HFFc6 (cell line): ENCODE measurements at places on chromosomes 2 and 18.

DNA sequence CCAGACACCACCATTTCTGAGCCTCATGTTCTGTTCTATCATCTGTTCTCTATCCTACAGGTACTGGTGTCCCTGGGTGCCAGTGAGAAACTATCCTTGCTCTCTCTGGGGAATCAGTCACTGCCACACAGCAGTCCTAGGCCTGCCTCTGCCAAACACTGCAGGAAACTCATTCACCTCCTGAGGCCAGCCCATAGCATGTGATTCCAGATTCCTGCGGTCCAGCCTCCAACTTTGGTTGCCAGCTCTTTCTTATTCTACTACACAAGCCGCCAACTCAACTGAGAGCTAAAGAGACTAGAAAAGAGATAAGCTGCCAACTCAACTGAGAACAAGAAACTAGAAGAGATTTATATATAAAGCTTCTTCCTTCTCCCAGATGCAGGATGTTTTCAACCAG is 8.8 kb upstream of the TTLL4 start:
- no peak for DNase-seq

- DNase-seq: peak; percentile 7
Measured at GRCh38 chr2:36748166-36748565, 51.7 kb downstream of the VIT start.

- DNase-seq: no peak
Measured at GRCh38 chr2:231347081-231347480, 48.4 kb upstream of the B3GNT7 start.

DNA sequence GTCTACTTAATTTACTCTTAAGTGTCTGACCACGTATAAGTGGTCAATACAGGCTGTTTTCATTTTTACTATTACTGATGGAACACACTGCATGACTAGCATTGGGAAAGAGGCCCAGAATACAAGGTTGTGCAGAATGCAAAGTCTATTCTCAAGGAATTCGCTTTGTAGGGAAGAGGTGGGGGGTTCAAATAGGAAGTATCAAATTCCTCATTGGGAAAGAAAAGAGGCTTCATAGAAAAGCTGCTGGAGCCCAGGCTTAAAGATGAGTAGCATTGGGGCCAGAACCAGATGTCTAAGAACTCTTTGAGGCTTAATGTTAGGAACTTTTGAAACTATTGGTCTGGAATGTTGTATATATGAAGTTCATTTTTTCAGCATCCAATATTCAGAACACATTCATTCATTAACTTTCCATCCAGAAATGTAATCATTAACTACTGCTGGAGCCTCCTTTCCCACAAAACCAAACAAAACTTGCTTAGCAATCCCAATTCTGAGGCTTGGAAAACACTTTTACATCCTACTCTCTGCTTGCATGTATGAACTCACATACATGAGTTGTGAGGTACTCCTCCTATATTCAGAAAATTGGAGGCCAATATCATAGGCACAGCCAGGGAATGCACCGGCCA is 994 bp upstream of the LRATD1 start:
- no peak for DNase-seq

- DNase-seq: peak; percentile 63
Measured at GRCh38 chr2:9378433-9379390, 44.6 kb downstream of the ITGB1BP1 start.

GRCh38 chr2:109538546-109538945 is 75.2 kb downstream of the SEPTIN10 start:
- no peak for DNase-seq

DNA sequence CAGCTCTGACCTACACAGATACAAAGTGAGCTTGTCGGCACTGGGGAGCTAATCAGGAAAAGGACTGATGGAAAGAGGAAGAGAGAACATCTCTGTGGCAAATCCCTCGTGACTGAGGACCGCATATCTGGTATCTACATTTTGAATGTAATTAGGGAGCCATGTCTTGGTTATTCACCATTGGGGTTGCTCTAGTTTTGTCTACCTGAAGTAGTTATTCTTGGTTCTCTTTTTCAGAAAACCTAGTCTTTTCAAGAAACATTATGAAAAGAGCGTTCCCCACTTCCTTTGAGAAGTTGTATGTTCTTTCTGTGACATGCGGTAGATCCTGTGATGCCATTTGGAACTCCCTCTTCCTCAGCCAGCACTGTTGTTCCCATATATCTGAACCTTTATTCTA is 104.4 kb downstream of the DOCK10 start:
- no peak for DNase-seq

- DNase-seq: no peak
Measured at GRCh38 chr2:218870984-218871344, 9.7 kb upstream of the WNT10A start.

DNA sequence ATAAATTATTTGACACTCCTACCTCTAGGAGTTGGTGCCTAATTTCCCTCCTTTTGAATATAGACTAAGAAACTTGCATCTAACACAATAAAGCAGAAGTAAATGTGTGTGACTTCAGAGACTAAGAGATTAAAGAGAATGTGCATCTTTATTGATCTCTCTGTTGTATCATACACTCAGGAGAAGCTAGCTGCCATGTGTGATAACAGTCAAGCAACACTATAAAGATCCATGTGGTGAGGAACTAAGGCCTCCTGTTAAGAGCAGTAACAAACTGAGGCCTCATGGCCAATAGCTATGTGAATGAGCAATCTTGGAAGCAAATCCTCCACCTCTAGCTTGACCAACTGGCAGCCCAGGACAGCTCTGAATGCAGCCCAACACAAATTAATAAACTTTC is 3.4 kb downstream of the FANCL start:
- no peak for DNase-seq

GRCh38 chr2:217858519-217859491 is 144.0 kb downstream of the TNS1 start:
- peak; percentile 91 for DNase-seq

DNA sequence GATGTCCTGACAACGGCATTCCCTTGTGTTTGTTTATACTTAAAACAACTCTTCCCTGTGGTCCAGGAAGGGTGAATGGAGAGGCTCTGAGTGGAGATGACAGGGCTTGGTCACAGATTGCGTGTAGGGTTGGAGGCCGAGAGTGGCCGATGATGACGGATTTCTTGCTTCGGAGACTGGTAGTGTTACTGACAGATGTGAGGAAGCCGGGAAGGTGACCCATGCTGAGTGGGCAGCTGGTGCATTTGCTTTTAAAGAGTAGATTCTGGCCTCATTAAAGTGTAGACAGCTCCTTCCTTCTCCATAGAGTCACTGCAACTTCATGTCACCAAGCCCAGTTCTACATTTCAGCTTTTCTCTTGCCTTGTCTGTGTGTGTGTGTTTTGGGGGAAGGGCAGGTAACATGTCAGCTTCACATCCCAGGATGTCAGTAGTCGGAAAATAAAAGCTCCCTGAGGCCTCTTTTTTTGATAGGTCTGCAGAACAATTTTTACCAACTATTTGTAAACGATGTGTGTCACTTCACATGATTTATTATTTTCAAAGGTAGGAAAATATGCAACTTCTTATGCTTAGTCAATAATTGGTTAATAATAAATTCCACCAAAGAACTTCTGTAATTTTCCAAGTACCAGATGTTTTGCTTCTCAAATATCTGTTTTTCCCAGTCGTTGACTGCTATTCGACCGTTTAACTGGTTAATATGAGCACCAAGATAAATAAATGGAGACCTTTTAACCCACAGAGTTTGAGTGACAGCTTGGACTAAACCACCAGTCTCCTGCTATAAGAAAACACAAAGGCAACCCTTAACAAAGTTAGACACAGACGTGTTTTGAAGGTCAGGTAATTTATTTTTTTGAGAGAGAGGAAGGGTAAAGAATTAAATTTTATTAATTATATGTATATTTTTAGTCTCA is 436.9 kb downstream of the SLC4A3 start:
- no peak for DNase-seq

- no peak for DNase-seq
Measured at GRCh38 chr2:46929612-46930011, 14.0 kb upstream of the MCFD2 start.

- DNase-seq: no peak
Measured at GRCh38 chr18:41860987-41861386, 94.0 kb upstream of the PIK3C3 start.
